ENCODE measurements at places on chromosomes 6 and 20. TPM values are rescaled to one million over a fixed set of nuclear protein-coding genes. Genes with fewer than 3 reads are reported as not detected.

LSM2 gene
- 60.4 TPM for total RNA-seq

NKX2-4 gene
- total RNA-seq: not detected

HCK gene
- total RNA-seq: 0.12 TPM

RBPJL gene
- total RNA-seq: not detected

TMEM242 gene
- total RNA-seq: 6.9 TPM

SLPI gene
- total RNA-seq: 9.3 TPM

DEFB124 gene
- not detected for total RNA-seq

DSP gene
- 32.3 TPM for total RNA-seq

EYA2 gene
- 3.3 TPM for total RNA-seq
